NCI-H2029 (cell line): ENCODE measurements at places on chromosomes 7 and 10.

DNA sequence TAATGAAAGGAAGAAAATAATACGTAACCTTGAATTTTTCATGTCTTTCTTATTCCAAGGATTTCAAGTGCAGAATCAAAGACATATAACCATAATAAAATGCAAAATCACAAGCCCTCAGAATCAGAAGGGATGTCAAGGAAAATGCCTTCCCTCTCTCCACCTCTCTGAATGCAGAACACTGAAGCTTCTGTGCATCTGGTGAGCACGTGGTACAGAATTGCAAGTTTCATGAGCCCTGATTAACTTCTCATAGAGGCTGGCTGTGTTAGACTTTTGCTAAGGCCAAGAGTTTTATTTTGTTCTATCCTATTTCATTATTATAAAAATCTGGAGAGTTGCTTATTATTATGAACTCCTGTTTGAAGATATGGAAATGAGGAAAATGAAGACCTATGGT lies 533.7 kb upstream of the POM121L12 start:
- DNase-seq: no peak

GRCh38 chr10:31350891-31351290 lies 31.9 kb downstream of the ZEB1 start:
- DNase-seq: no peak

DNA sequence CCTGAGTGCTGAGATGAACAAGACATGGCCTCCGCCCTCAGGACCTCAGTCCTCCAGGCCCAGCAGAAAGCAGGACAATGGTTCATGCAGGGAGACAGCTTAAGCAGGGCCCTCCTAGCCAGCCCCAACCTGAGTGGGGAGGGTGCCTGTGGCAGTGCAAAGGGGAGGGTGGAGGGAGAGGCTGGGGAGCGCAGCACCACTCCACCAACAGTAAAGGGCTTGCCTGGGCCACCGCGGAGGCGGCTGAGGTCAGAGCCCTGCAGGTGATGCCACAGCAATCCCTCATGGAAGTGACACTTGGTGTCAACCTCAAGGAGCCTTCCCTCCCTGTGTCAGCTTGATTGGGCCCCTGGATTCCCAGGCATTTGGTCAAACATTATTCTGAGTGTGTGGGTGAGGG lies 89.0 kb upstream of the TCERG1L start:
- no peak for DNase-seq

GRCh38 chr10:111481261-111481826 lies 404.5 kb downstream of the ADRA2A start:
- DNase-seq: no peak

DNA sequence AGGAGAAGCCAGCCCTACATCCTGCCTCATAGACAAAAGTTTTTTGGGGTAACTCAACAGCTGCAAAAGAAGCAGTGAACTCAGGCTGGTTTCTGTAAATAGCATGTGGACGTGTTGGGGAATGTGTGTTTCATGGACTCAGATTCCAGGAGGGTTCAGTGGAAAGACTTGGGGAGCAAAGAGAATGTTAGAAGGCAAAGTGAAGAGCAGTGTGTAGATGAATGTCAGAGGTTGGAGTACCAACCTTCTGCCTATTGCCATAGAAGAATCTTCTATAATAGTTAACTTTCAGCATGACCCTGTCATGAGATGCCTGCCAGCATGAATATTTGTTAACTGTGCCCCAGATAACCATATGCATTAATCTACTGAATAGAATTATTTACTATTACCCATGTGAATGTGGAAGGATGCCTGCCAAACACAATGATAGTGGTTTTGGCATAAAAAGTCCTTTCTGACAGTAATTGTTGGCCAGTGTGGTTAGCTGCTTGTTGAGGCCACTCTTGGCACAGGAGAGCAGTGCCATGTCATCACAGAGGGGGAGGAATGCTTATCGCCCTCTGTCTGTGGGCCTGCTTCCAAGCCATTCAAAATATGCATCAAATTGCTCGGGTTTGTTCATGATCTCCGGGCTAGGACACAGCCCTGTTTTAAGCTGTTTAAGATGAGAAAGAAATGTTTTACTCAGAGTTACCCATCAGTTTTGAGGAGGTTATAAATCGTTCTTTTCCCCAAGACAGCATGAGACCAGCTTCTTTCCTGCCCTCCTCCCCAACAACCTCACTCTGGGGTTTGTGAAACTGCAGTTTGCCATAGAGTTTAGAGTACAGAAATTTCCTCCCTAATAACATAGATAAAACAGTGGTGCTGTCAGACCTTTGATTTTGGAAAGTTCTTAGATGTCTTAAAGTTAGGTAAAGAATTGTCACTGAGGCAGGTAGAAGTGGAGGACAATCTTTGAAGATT lies 165.3 kb downstream of the WNT2 start:
- DNase-seq: peak; percentile 64

DNA sequence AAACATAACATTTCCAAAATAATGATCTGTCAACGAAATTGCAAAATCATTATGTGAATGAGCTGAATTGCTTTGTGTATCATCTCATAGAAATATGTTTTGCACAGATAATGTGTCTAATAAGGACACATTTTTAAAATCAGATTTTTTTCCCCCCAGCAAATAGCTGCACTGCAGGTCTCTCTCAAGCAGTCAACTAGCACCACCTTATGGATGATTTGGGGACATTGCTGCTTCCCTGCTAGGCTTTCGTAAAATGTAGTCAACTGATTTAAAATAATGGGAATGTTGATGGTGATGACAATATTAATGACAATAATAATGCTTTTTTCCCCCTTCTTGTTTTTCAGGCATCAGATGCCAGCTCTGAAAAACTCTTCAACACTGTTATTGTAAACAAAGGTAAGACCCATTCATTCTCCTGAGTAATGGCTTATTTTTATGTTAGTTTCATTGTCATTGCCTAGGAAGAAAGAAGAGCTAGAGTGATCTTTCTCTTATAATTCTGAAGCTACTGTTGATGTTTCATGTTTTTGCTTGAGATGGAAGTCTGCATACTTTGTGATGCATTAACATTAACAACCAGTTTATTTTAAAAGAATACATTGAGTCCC lies 433.6 kb upstream of the GALNT17 start:
- DNase-seq: peak; percentile 54

- no peak for DNase-seq
Observed at GRCh38 chr7:116111475-116111874, 80.9 kb upstream of the TFEC start.

GRCh38 chr10:91601212-91601611 lies 31.7 kb downstream of the PPP1R3C start:
- no peak for DNase-seq

DNA sequence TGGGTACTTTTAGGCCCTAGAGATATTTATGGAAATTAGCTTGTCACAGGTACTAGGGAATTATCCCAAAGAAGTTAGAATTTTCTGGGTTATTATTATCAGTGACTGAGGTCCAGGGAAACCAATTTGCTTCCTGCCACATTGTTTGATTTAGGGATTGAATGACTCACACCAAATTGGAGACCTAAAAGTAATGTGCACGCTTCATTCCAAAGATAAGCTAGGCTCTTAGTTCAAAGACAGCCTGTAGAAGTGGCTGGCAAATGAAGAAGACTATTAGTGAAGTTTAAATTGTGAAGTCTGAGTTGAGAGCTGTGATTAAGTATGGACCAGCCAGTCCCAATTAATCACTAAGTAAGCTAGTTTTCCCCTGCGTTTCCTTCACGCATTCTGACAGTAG lies 188.1 kb upstream of the MYO3A start:
- no peak for DNase-seq

DNA sequence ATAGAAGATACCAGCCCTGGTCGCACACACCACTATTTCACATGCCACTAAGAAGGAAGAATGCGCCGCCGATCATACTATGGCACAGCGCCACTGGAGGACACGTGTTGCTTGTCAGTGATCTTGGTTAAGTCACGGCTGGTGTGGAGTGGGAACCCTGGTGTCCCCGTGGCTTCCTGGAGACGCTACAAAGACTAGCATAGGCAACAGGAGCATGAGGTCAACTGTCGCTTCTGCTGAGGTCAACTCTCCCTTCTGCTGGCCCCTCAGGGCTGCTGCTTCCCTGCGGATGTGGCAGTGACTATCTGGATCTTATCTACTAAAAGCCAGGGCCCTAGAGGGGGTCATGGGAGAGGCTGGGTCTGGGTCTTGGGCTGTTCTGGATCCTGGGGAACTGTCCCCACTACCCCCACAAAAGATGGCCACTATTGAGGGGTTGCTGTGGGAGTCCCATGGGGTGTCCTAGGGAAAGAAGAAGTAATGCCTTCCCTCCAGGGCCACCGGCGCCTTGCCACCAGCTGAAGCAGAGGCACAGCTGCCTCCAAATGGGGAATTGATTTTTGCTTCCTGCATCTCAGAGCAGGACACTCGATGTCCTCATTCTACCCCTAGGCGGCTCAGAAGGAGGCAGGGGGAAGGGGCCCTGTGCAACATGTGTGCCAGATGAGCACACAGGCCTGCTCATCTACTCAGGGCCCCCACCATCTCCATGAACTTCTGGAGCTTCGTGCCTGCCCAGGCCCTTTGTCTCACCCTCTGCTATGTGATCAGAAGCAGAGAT lies 76.6 kb upstream of the PPIF start:
- no peak for DNase-seq

DNA sequence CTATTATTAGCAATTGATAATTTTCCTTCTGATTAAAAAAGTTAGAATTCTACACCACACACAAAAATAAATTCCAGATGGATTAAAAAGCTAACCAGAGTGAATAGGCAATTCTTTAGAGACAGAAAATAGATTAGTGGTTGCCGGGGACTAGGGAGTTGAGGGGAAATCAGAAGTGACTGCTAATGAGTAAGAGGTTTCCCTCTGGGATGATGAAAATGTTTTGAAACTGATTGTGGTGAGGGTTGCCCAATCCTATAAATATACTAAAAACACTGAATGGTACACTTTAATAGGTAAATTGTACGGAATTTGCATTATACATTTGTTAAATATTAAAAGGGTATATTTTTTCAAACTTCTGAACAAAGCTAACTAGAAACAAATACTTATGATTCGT lies 214.9 kb downstream of the GPAM start:
- no peak for DNase-seq

- DNase-seq: no peak
Observed at GRCh38 chr7:149814494-149814893, 23.7 kb upstream of the ZNF862 start.

- DNase-seq: no peak
Observed at GRCh38 chr7:3589752-3590151, 288.7 kb downstream of the SDK1 start.

- DNase-seq: peak; percentile 52
Observed at GRCh38 chr7:146660839-146661238, 544.2 kb downstream of the CNTNAP2 start.

- DNase-seq: peak; percentile 83
Observed at GRCh38 chr10:68871731-68872342, 29.3 kb upstream of the DDX50 start.

DNA sequence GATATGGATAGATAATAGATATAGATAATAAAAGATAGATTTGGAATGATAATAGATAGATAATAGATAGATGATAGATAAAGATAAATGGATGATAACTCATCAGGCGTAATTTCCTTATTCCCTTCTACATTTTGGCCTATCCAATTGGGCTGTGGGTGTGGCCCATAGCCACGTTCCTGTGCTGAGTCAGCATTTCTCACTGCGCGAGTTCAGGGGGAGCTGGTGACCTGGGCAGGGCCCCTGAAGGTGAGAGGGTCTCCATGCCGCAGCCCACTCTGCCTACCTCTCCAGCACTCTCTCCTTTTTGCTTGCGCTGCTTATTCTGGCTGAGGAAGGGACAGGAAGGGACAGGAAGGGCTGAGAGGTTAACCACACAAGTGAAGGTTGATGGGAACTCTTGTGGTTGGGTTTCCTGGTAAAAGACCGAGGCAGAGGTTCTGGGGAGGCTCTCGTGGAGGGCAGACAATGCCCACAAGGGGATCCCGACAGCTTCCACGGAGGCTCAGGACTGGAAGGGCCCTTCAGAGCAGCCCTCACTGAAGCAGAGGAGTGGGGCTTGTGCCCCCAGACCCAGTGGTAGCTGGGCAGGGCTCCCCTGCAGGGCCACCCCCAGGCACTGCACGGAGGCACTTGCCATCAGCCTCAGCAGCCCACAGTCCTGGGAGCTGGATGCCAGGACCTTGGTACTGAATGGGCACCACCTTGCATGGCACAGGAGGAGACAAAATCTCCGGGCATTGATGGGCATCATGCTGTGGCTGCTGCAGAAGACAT lies 247.3 kb upstream of the PITRM1 start:
- no peak for DNase-seq

DNA sequence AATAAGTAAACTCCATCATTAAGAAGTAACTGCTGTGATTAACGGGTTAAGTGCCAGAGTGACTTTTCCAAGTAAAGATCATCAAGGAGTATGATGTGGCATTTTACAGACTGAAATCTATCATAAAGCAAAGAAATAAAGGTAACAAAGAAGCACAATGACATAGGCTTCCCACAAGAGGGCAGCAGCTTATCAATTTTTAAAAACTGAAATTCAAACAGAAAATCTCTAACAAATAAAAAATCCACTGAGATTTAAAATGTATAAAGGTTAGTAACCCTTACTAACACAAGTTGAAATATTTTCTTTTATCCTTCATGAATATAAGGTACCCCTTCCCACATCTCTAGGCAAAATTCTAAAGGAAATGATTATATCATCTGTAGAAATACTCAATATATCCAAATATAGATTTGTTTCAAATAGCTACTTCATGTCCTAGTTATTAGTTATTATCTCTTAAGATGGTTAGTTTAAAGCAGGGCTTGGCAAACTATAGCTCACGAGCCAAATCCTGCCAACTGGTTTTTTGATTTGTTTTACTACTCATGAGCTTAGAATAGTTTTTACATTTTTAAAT lies 29.2 kb downstream of the FAM3C start:
- peak; percentile 13 for DNase-seq

DNA sequence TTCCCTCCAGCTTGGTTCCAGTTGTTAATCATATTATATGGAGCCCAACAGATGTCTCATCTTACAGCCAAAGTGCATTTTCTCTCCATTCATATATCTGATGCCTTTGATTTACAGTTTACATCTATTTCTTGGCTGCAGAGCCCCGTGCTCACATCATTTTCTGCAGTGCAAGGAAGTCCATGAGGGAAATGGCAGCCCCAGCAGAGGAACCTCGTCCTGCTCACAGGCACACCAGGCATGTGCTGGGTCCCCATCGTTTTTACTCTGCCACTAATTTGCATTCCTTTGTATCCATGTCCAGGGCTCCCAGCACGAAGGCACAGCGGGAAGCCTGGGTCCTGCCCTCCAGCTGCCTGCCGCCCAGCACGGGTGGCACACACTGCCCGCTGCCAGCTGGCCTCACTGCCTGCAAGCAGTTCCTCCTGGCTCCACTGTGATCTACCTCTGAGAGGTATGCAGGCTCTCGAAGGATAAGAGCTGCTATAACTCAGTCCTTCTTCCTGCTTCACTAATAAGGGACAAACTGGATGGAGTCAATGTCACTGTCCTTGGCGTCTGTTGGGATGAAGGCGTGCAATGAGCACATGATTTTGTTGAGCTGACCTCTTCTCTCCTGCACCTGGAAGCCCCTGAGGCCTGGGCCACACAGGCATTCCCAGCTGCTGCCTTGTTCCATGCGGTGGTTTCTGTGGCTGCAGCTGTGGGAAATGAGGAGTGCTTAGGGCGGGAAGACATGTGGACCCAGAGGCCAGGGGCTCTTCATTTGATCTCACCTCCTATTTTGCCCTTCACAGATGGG lies 583.6 kb upstream of the MGMT start:
- peak; percentile 22 for DNase-seq
